ENCODE measurements at places on chromosomes 4 and X.

- DNase-seq, result no peak
Observed at GRCh38 chrX:15107367-15107988, 162.4 kb downstream of the ASB9 start.

DNA sequence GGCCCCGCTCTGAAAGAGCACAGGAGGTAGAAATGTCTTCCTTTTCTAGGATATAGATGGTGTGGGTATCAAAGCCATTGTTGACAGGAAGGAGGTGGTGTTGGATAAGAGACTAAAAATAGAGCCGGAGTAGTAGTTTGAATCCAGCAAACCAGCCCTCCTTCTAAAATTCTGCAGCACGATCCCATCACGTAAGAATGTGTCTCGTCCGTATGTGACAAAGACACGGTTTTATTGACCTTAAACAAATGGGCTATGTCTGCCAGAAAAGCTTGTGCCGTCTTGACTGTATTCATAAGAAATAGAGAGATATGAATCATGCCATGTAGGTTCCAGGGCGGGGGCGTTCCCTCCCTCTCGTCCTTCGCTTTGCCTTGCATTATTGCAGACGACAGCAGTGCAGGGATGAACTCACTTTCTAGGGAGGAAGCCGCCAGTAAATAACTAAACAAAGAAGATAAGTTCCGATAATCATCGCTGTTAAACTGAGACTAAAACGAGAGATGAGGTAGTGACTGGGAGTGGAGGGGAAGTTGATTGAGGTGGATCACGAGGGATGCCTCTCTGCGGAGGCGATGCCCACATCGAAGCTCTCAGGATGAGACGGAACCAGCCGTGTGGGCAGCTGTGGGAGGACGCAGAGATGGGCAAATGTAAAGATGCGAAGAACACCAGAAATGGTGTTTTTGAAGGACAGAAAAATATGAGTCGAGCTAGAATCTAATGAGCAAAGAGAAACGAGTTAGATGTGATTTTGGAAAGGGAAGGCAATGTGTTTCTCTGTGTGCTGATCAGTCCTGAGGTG is 3.4 kb downstream of the TENM3 start:
- DNase-seq, result no peak

GRCh38 chr4:54371173-54371572 is 142.1 kb downstream of the PDGFRA start:
- DNase-seq, result no peak

- no peak for DNase-seq
Observed at GRCh38 chr4:20480165-20480947, 219.9 kb upstream of the PACRGL start.

DNA sequence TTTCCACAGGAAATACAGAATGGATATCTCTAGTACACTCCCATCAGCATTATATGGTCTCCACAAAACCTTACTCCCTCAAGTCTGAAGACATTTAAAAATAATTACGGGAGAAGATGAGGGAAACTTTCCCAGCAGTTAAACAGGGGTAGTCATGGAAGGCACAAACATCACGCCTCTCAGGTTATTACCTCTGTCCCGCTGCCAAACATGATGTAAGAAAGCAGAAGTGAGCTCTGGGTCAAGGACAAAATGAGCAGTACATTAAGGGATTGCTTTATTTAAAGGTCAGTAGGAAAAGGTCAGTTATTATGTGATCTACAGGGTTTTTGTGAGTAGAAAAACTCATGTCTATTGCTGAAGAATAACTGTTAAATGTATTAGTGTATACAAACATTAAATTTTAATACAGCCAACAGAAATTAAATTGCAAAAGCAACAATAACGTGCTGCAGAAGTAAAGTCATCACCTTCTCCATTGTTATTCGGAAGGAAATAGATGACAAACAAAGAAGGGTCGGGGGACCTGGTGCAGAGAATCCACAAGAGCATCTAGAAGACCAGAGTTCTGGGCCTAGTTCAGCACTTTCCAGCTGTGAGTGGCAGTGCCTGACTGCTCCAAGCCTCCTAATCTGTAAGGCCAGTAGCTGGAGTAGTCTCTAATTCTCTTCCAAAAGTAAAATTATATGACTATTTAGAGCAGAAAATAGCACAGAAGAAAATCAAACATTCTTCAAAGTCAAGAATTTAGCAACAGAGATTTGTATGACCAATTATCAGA is 171.2 kb downstream of the PPP3CA start:
- no peak for DNase-seq

Measured in vagina (tissue), 2 donors.